Activated CD4-positive, CD25-positive, alpha-beta regulatory T cell (primary cell): ENCODE measurements at places on chromosomes 1 and 21.

DNA sequence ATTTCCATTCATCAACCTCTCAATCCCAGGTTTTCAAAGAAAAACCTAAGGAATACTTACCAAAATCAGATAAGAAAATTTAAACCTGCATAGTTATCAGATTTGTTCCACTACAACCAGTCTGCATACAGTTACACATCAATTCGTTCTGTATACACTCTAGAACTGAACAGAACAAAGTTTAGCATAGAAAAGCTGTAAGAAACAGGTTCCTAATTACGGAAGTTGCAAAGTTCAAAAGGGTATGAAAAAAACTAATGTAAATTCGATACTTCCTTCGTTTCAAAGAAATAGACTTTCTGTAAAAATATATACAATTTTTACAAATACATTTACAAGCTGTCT lies 3.1 kb downstream of the MCL1 start:
- no peak for DNase-seq

GRCh38 chr1:111725192-111725591 lies 14.0 kb downstream of the INKA2 start:
- no peak for DNase-seq

DNA sequence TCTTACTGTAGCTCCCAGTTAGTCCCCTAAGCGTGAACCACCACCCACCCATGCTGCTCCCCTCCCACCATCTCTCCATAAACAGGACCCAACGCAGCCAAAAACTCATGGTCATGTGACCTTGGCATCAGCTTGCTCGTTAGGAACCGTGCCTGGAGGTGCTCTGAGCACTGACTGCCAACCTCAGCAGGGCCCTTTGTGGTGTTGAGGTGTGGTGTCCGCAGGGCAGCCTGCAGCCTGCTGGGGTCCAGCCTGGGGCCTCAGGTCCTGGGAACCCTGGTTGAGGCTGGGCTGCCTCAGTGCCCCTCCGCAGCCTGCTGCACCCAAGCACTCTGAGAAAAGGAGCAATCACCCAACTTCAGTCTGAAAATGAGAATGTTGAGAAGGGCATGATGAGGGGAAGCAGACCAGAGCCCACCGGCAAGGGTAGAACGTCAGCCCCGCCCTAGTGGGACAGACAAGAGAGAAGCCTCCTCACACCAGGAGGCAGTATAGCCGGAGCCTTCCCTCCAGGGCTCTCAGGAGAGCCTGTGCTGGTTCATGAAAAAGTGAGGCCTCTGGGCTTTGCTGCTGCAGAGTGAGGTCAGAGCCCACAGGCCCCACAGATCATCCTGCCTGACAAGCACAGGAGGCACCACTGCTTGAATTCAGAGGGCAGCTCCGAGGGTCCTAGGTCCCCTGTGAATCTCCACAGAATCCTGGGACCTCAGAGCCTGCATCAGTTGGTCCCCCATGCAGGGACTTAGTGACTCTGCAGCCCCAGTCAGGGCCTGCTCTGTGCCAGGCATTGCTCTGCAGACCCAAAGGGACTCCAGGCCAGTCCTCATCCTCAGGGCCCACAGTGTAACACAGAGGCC lies 4.9 kb upstream of the COL6A2 start:
- no peak for DNase-seq

GRCh38 chr1:77371396-77371795 lies 89.6 kb downstream of the AK5 start:
- no peak for DNase-seq

GRCh38 chr1:12810691-12811408 lies 19.7 kb downstream of the PRAMEF1 start:
- DNase-seq, result no peak

DNA sequence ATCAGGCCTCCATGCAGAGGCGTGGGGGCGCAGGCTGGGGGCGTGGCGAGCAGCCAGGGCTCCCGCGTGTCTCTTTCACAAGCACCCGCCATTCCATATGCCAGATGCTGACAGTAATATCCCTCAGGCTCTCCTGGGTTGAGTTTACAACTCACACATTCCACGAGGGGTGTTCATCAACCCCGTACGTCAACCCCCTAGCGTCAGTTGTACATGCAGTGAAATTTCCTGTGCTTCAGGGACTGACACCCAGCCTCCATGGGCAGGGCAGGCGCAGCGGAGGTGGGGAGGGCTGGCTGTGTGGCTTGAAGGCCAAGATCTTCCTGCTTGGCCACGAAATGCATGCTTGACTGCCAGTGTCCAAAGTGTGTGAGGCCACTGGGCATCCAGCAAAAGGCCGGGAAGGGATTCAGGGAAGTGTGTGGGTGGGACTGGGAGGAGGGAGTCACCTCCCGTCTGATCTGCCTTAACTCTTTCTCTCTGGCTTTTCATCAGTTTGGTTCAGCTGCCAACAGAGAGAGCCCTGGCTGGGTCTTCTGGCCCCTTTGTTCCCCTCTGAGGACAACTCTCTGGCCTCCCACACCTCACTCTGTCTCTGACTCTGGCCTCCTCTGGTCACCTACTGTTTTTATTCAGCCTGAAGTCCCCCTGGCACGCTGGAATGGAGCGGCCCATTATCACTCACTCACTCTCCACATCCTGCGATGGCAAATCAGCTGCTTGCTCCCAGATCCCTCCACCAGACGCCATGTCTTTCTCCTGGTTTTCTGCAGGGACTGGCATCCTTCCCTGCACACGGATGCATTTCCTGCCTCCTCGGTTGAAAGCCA lies 33.8 kb downstream of the CLIC6 start:
- DNase-seq, result no peak

GRCh38 chr1:1171161-1171545 lies 2.5 kb upstream of the TTLL10 start:
- no peak for DNase-seq

DNA sequence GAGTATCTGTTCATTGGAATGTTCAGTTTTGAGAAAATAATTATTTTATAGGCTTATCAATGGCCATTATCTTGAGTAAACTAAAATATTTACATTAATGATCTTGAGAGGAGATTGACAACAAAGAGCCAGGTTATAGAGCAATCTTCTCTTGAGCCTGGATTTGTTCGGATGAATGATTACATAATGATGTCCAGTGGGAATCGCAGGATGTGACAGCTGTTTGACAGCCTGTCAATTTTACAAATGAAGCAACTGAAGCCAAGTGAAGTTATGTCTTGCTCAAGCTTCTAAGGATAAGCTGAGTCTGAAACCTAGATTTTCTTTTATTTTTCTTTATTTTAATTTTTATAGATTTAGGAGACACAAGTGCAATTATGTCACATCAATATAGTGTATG lies 52.1 kb upstream of the BACH1 start:
- DNase-seq, result no peak

GRCh38 chr21:28473530-28474220 lies 519.0 kb downstream of the LTN1 start:
- no peak for DNase-seq

- no peak for DNase-seq
Observed at GRCh38 chr1:236785477-236785876, 9.6 kb upstream of the MTR start.

DNA sequence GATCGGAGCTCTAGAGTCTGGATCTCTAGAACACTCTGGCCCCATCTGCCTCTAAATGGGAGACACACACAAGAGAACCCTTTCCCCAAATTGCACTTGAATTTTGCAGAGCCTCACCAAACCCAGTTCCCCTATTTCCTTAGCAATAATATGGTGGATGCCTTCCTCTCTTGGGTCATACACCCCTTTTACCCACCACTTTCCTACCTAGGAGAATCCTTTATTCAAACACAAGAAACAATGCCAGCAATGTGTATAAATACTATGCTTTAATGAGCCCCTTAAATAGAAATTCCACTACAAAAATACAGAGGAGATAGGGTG lies 760 bp upstream of the SF3B4 start:
- no peak for DNase-seq

- DNase-seq, result no peak
Observed at GRCh38 chr1:235984041-235984825, 80.7 kb downstream of the NID1 start.

GRCh38 chr1:153944005-153944826 lies 2.3 kb downstream of the DENND4B start:
- no peak for DNase-seq

GRCh38 chr1:208737922-208738321 lies 493.7 kb upstream of the PLXNA2 start:
- DNase-seq, result no peak

- no peak for DNase-seq
Observed at GRCh38 chr1:91608876-91609275, 108.2 kb downstream of the CDC7 start.

- DNase-seq, result no peak
Observed at GRCh38 chr1:86396498-86396890, 371 bp upstream of the ODF2L start.

DNA sequence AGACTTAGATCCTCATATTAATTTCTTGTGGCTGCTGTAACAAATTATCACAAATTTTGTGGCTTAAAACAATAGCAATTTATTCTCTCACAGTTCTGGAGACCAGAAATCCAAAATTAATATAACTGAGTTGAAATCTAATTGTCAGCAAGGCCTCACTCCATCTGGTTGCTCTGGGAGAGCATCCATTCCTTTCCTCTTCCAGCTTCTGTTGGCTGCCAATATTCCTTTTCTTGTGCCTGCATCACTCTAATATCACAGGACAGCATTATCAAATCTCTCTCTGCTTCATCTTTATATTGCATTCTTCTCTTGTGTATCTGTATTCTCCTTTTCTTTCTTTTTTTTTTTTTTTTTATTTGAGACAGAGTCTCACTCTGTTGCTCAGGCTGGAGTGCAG lies 9.3 kb downstream of the SLC35A3 start:
- no peak for DNase-seq

DNA sequence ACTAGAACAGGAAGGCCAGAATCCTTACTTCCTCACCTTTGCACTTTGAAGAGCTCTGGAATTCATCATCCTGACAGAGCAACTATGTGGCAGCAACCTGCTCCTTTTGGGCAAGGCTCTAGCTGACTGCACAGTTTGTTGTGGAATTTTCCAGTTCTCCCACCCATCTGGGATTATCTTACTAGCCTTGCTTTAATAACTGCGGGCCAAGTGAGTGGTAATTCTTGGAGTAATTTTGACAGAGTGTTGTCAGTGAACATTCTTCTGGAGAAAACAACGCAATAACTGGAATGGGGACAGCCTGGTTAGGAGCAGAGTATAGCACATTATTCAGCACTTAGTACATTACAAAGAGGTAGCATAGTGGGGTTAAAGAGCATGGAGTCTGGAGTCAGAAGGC lies 75.3 kb downstream of the NTMT2 start:
- no peak for DNase-seq

DNA sequence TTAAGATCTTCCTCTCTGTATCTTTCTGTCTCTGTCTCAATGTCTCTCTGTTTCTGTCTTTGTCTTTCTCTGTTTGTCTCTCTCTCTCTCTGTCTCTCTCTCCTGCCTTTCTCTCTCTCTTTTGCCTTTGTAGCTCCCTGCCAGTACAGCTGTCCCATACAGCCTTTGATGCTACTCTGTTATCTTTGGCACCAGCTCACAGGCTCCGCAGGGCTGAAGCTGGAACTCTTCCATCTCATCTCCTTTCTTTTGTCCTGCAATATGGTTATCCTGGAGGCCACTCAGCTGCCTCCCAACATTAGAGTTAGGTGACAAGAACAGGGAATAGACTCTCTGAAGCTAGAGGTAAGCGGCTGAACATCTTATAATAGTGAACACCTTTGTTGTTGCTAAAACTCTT lies 354.3 kb upstream of the NEGR1 start:
- DNase-seq, result no peak

DNA sequence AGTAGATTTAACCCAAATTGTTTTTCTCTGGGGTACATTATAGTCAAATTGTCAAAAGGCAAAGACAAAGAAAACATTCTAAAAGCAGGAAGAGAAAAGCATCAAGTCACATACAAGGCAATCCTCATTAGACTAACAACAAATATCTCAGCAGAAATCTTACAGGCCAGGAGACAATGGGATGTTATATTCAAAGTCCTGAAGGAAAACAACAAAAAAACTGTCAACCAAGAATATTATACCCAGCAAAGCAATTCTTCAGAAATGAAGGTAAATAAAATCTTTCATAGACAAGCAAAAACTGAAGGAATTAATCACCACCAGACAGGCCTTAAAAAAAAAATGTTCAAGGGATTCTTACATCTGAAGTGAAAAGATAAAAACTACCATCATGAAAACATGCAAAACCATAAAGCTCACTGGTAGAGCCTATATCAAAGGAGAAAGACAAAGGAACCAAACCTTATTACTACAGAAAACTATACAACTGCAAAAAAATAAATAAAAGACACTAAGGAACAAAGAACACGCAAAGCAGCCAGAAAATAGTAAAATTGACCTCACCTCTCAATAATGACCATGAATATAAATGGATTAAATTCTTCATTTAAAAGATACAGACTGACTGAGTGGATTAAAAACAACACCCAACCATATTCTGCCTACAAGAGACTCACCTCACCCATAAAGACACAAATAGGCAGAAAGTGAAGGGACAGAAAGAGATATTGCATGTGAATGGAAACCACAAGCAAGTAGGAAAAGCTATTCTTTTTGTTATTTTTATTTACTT lies 113.8 kb upstream of the ZC3H11B start:
- DNase-seq, result no peak

GRCh38 chr1:206709772-206710459 lies 25.2 kb downstream of the MAPKAPK2 start:
- DNase-seq, result no peak

DNA sequence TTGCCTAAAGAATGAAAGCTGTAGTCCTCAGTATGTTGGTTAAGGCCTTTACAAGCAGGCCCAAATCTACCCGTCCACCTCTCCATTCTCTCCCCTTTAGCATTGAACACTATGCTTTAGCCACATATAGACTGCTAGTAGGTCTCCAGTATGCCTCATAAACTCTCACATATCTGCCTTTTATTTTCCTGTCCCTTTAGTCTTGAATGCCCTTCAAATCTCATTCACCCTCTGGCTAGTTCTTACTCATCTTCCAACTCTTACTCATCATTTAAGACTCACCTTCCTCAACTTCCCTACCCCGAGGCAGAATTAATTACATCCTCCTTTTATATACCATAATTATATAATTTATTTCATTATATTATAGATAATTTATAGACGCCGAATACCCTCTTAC lies 78.7 kb upstream of the TSPAN2 start:
- no peak for DNase-seq

GRCh38 chr1:77095236-77095635 lies 124.0 kb downstream of the PIGK start:
- DNase-seq, result no peak

DNA sequence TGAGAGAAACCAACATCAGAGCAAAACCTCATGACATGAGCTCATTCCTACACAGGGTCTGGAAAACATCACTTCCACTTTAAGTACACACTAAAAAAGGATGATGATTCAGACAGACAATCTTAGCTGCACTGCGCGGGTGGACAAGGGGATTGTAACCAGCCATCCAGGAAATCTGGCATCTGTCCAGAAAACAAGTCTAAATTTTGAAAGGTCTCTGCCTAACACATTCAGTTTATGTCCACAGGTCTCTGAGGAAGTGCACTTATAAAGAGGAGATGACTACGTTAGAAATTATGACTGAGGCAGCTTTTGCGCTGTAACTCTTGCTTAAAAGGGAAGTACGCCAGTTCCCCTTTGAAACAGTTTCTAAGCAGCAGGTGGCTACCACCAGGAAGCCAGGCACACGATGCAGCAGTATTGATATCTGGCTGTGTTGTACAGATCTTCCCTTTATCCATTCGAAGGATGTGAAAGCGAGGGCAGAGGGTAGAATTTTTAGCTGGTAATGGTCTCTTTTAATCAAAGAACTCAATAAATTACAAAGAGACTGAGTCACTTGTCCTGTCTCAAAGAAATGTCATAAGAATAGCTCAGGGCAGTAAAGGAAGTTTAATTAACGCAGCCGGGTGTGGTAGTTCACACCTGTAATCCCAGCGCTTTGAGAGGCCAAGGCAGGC lies 128.0 kb downstream of the SETD4 start:
- DNase-seq, result no peak
